ENCODE measurements at places on chromosomes 11 and 22.
A peak's percentile ranks its signal among the peaks of the same experiment; 100 is the strongest.

DNA sequence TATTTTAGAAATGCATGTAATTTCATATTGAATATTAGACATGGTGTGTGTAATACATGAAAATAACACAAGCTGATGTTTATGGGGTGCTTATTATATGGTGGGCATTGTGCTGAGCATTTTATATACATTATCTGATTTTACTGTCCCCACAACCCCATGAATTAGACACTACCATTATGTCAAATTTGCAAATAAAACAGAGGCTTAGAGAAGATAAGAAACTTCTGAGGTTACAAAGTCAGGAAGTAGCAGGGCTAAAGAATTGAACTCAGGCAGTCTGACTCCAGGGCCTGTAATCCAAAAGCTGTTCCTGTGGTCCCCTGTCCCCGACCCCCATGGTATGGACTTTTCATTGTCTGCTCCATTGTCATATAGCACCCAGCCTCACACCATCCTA lies 49.4 kb upstream of the NAV2 start:
- DNase-seq: no peak
- no peak overlapping the region for H3K27ac ChIP-seq
- no peaks in the 10 kb centered on the region for H3K36me3 ChIP-seq
- no peak overlapping the region for H3K4me3 ChIP-seq
- no peaks in the 10 kb centered on the region for H3K4me1 ChIP-seq

DNA sequence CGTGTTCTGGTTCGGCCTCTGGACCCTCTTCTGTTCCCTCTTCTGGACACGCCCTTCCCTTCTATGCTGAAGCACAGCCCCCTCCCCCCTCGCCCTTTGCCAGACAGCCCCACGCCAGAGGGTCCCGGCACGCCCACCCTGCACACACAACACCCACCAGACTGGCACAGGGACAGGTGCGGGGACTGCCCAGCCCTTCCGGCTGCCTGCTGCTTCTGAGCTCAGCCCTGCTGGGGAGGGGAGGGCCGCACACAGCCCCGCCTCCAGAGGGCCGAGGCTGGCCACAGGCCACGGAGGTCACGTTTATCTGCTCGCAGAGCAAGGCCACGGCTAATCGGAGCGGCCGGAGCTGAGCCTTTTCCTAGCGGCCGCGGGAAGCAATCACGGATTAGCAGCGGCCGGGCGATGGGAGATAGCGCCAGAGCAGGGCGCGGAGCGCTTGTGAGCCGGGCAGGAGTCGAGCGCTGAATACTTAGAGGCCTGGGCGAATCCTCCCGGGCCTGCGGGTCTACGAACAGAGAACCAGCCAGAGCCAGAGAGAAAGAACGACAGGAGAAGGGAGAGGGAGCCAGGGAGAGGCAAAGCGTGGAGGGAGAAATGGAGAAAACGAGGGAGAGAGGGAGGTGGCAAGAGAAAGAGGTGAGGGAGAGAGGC lies 21.5 kb downstream of the OTUB1 start:
- H3K27ac ChIP-seq: no peak overlapping the region
- H3K4me1 ChIP-seq: peaks cover 22% of the 10 kb centered on the region
- H3K27me3 ChIP-seq: peaks cover 51% of the 10 kb centered on the region
- peak overlapping the region; percentile 81 for H3K4me3 ChIP-seq
- peaks cover 19% of the 10 kb centered on the region for H3K36me3 ChIP-seq

DNA sequence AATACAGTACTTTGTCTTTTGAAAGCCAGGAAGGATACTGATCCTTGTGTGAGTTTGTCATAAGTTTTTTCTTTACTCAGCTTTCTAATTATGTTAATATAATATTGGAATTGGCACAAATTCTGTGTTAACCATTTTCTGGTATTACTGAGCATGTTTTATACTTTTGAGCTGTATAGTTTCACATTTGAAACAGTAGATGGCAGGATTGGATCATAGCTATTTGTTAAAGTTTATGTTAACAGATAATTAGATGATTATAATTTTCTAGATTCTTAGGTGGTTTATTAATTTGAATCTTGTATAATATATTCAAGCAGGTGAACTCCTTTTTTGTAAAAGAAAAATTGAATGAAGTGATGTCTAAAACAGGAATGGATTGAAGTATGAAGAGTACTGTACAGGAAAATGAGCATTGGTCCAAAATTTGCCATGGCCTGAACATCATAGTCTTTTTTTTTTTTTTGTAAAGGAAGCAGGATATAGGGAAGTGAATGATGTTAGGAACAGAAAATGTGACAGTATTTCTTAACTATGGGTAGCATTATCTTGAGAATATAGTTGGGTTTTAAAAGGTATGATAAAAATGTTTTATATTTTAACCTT lies 102.0 kb downstream of the CYP2R1 start:
- H3K4me1 ChIP-seq: no peaks in the 10 kb centered on the region
- H3K4me3 ChIP-seq: no peak overlapping the region
- no peaks in the 10 kb centered on the region for H3K36me3 ChIP-seq
- H3K27ac ChIP-seq: no peak overlapping the region
- no peaks in the 10 kb centered on the region for H3K27me3 ChIP-seq
- no peak for DNase-seq

DNA sequence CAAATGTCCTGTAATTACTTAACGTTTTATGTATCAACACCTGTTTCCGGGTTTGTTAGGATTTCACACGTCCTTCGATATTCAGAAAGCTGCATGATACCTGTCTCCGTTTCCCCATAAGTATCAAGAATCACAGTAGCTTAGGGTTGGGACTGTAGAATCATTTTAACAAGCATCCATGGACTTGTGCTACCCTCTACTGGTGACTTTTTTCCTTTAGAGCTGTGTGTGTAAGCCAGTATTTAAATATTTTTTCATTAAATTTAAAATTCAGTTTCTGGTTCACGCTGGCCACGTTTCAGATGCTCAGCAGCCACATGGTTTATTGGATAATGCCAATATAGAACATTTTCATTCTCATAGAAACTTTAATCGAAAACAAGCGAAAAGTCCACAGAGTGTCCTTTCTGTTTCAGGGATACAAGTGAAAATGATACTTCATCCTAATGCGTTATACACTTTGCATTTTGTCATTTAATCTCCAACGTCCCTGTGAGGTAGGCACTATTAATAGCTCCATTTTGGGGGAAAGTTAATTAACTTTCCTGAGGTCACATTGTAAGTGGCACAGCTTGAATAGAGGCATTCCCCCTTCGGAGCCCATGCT lies 61.5 kb upstream of the SLC25A18 start:
- no peaks in the 10 kb centered on the region for H3K36me3 ChIP-seq
- no peaks in the 10 kb centered on the region for H3K27me3 ChIP-seq
- peaks cover 5% of the 10 kb centered on the region for H3K4me1 ChIP-seq
- no peak overlapping the region for H3K4me3 ChIP-seq
- peak; percentile 15 for DNase-seq

GRCh38 chr11:84524422-84525051 lies 1102.6 kb downstream of the DLG2 start:
- no peaks in the 10 kb centered on the region for H3K36me3 ChIP-seq
- no peak for DNase-seq
- peaks cover 5% of the 10 kb centered on the region for H3K27me3 ChIP-seq
- no peak overlapping the region for H3K27ac ChIP-seq

DNA sequence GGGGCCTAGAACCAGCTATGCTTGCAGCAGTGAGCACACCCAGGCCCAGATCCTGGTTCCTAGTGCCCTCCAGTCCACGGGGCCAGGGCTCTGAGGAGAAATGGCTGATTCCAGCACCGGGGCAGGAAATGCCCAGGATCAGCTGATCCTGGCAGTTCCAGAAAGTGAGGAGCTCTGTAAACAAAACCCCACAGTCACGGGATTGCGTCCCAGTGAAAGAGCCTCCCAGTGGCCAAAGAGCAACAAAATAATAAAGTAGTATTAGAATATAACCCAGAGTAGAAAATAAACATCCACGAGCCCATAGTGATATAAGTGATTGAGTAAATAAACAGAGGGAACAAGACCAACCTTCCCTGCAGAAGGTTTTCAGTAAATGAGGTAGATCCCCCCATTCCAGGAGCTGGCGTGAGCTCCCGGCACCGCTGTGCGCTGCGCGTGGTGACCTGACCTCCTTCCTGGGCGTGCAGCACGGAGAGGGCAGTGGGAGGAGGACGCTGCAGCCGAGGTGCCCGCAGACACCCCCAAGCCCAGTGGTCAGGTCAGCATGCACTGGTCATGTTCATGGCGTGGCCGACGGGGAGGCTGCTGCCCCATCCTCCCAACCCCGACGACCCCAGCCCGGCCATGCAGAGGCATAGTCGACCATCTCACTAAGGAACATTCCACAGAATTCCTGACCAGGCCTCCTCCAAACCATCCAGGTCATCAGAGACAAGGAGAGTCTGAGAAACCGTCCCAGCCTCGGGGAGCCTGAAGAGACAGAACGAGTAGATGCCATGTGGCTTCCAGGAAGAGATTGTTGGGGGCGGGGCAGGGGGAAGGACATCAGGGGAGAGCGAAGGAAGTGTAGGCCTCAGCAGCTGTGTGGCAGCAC lies 19.8 kb downstream of the PTDSS2 start:
- no peak for DNase-seq
- no peak overlapping the region for H3K4me3 ChIP-seq
- H3K27me3 ChIP-seq: no peaks in the 10 kb centered on the region
- peaks cover 10% of the 10 kb centered on the region for H3K4me1 ChIP-seq
- H3K36me3 ChIP-seq: peaks cover 17% of the 10 kb centered on the region
- H3K27ac ChIP-seq: no peak overlapping the region

GRCh38 chr22:26463101-26463661 lies 20.4 kb downstream of the HPS4 start:
- no peak for DNase-seq
- no peak overlapping the region for H3K27ac ChIP-seq
- peaks cover 5% of the 10 kb centered on the region for H3K4me1 ChIP-seq
- H3K36me3 ChIP-seq: peaks cover 23% of the 10 kb centered on the region
- no peaks in the 10 kb centered on the region for H3K27me3 ChIP-seq
